ENCODE measurements at places on chromosomes 7 and 10.

GRCh38 chr7:117011419-117012260, 58.3 kb downstream of the ST7 start:
- no peak for DNase-seq

DNA sequence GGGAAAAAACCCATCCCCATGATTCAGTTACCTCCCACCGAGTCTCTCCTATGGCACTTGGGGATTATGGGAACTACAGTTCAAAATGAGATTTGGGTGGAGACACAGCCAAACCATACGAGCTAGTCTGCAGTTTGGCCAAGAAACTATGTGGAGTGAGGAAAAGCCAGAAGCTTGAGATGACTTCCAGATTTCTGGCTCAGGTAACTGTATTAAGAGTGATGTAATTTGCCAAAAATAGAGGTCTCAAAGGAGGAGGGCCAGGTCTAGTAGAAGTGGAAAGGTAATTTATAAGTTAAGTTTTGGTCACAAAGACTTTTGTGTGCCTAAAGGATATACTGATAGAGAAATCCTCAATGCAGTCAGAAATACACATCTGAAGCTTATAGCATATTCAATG, 279.7 kb upstream of the MGMT start:
- no peak for DNase-seq

- DNase-seq, result peak; percentile 46
Observed at GRCh38 chr7:6558837-6559236, 7.6 kb upstream of the GRID2IP start.

GRCh38 chr7:30177186-30177585, 42.4 kb downstream of the MTURN start:
- no peak for DNase-seq

DNA sequence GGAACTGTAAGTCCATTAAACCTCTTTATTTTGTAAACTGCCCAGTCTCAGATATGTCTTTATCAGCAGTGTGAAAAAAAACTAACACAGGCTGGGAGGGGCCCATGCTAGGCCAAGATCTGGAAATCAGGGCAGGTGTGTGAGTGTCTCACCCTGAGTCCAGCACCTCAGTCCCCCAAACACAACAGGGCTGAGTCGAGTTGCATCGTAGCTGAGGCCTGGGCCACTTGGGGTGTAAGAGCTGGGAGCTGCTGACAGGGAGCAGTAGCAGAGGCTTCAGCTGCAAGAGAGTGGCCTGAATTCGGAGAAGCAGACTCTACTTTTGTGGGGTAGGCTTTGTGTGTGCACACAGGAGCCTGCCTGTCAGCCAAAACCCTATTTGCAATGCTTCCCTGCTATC, 553.1 kb downstream of the PTPRN2 start:
- DNase-seq, result no peak

DNA sequence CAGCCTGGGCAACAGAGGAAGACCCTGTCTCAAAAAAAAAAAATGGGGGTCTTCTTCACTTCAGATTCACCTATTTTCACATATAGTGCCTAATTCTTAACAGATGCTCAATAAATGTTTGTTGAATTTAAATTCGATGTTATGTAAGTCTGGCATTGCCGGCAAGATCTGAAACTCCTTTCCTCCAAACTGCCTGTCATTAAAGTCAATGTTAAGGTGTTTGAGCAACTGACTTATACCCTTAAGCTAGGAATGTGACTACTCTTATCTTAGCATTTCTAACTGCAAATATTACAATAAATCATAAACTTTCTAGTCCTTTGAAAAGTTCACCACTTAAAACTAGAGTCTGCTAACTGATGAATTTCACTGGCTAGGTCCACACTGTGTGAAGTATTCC, 95.2 kb downstream of the NRP1 start:
- DNase-seq, result no peak

DNA sequence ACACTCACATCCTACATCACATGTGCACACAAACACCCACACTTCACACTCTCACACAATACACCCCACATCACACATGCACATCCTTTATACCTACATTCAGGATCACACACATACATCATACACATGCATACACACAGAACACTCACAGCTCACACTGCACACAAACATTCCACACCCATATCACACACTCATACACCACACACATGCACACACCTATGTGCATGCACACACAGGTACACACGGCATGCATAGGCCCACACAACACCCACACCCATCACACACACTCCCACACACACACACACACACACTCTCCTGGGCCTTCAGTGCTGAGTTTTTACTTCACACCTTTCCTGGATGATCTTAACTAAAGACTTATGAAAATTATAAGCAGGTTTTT, 220.5 kb downstream of the DNAJB6 start:
- DNase-seq, result no peak

GRCh38 chr7:28739128-28739527, 219.0 kb downstream of the TRIL start:
- DNase-seq, result no peak

DNA sequence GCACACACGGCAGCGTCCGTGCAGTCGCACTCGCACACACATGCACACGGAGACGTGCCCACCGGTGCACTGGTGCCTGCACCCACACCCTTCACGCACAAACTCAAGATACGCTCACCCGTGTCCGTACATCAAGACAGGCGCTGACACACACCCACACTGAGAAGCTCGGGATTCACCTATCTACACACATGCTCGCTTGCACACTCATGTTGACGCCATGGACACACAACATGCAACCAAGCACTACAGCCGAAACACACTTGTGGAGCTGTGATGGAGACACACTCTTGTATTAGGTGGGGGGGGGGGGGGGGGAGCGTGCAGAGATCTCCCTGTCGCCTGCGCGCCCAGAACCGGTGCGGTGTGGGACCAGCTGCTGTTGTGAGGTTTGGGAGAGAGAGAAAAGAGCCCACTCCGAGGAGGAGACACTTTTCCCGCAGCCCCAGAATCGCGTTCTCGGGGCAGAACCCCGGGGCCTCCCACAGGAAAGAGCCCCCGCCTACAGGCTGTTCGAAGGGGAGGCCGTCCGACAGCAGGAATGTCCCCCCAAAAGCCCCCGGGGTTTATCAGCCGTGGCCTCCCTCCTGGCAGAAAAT, 605 bp upstream of the NFKB2 start:
- peak; percentile 67 for DNase-seq

GRCh38 chr10:5584895-5585516, 60.2 kb downstream of the CALML3 start:
- peak; percentile 67 for DNase-seq

- peak; percentile 9 for DNase-seq
Observed at GRCh38 chr7:93142127-93142526, 6.1 kb downstream of the SAMD9L start.

- DNase-seq, result no peak
Observed at GRCh38 chr7:112092709-112093395, 113.3 kb downstream of the DOCK4 start.

DNA sequence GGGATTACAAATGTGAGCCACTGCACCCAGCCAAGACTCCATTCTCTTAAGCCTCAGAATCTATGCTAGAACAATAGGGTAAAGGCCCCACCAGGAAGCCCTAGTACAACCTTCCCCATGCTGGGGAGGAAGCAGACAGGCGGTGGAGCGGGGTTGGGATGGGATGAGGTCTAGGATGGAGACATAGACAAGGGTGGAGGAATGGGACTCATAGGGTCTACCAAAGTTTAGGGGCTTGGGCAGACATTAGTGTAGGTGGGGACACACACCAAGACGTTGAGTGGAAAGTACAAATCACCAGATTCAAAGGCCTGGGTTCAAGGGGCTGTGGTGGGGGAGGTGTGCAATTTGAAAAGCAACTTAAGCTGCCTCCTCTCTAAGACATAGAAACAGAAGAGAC, 19.3 kb downstream of the PRSS2 start:
- DNase-seq, result no peak

- DNase-seq, result no peak
Observed at GRCh38 chr10:93149761-93150160, 76.1 kb downstream of the CYP26A1 start.

GRCh38 chr10:4982764-4983226, 19.6 kb downstream of the AKR1C1 start:
- no peak for DNase-seq

Data from adipocyte (in vitro differentiated cells).